ENCODE measurements at places on chromosomes 1 and 21. TPM values are rescaled to one million over a fixed set of nuclear protein-coding genes. Genes with fewer than 3 reads are reported as not detected.

DNA sequence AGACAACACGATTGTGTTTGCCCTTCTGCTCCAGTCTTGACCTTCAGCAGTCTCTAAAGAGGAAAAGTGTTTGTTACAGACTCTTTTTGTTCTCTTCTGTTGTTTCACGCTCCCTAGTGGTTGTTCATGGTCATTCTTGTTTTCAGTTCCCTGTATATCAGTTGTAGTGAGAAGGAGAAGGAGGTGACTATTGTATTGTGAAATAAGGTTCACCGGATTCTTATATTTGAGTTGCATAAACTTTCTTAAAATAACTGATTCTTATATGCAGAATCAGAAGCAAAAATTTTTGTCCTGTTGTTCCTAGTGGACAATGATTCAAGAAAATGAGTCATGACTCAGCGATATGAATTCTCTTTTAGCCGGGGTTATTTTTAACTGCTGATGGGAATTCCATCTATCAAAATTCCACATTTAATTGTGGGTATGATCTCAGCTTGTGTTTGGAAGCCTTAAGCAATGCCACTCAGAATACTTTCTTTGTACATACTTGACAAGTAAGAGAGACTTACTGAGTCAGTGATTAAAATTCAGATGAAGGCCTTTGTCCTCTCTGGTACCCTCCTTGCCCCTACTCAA is 152.2 kb downstream of the CLEC20A start:
- DNase-seq = no peak

Gene FAM3B
- not detected for total RNA-seq

Gene HMGCS2
- total RNA-seq = 0.48 TPM

- DNase-seq = no peak
Observed at GRCh38 chr21:36792505-36792967, 93.6 kb downstream of the SIM2 start.

DNA sequence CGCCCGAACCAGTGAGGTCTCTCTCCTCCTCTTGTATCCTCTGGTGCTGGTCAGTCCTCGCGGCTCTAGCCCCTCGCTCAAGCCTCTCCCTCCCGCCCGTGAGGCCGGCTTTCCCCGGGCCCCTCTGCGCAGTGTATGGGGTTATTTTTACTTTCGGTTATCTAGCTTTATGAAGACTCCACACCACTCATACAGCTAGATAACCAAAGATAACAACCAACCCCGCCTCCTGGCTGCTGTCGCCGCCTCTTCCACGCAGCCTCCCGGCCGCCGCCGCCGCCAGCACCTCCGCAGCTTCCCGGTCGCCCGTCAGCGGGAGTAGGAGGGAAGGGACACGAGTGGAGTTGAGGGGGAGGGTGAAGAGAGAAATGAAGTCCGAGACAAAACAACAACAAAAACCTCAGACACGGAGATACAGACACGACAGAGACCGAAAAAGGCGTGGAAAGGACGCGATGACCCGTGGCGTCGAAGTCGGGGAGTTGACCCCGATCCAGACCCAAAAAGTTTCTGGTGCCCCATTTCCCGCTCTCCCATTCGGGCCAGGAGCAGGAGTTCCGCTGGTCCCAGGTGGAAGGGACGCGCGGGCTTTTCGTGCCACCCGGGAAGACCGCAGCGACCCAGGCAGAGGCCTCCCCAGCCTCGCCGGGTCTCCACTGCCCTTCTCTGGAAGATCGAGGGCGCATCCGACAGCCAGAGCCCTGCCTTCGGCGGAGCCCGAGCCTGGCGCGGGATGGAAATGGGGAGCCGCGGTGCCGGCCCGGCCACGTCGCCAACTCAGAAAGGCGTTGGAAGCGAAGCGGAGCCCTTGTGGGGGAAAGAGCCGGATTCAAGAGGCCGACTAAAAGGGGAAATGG is 51.4 kb downstream of the RHBG start:
- no peak for DNase-seq

DNA sequence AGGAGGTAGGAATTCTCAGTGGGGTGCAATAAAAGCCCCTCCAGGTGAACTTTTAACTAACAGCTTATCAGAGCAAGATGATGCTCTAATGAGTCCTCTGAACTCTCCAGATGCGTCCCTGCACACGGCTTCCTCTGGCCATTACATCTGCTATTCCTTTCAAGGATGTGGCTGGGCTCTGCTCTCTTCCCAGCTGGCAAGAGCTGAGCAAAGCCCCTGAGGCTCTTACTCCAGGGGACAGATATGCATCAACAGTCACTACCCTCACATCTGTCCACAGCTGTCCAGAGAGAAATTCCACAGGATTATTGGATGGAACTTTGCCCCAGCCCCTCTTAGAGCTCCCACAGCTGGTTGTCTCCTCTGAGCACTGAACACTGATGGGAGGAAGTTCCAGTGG is 267.8 kb downstream of the C1orf94 start:
- no peak for DNase-seq

Gene LCE3E
- not detected for total RNA-seq

DNA sequence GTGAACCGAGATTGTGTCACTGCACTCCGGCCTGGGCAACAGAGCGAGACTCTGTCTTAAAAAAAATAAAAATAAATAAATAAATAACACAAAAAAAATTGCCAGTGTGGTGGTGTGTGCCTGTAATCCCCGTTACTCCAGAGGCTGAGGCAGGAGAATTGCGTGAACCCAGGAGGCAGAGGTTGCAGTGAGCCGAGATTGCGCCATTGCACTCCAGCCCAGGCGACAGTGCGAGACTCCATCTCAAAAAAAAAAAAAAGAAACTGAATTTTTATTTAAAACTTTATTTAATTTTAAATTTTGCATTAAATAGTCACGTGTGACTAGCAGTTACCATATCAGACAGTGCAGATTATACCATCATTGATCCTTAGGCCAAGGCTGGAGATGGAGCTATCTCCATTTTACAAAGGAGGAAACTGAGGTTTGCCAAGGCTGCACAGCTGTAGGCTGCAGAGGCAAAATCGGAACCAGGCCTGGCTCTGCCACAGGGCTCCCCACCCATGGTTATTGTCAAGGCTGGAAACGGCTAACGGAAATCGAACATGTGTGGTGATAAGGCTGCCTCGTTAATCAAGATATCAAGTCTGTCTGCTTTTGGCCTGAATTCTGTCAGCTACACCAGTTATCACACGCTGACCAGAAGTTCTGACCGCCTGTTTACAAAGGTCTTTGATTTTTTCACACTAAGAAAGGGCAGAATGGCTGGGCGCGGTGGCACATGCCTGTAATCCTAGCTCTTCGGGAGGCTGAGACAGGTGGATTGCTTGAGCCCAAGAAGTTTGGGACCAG is 20.5 kb downstream of the HSPG2 start:
- DNase-seq = no peak

Gene WNT9A
- total RNA-seq = 9.8 TPM

- no peak for DNase-seq
Observed at GRCh38 chr1:204254031-204254661, 40.4 kb upstream of the GOLT1A start.

- DNase-seq = no peak
Observed at GRCh38 chr21:14877581-14878228, 187.1 kb downstream of the NRIP1 start.

Data from ovary (tissue), 10 donors.